ENCODE measurements at places on chromosomes 1 and 21.

GRCh38 chr1:201346337-201346939, 31.0 kb downstream of the TNNT2 start:
- H3K4me3 ChIP-seq = no peak overlapping the region
- no peak for DNase-seq
- H3K4me1 ChIP-seq = no peaks in the 10 kb centered on the region
- H3K36me3 ChIP-seq = no peaks in the 10 kb centered on the region

- no peak overlapping the region for H3K27ac ChIP-seq
- H3K36me3 ChIP-seq = no peaks in the 10 kb centered on the region
- no peak for DNase-seq
- H3K27me3 ChIP-seq = peaks cover 12% of the 10 kb centered on the region
These were observed 19.1 kb downstream of the SLC2A7 start for GRCh38 chr1:9006956-9007615.

- H3K4me3 ChIP-seq = no peak overlapping the region
- no peaks in the 10 kb centered on the region for H3K36me3 ChIP-seq
- no peaks in the 10 kb centered on the region for H3K4me1 ChIP-seq
- H3K27ac ChIP-seq = no peak overlapping the region
- no peak for DNase-seq
These were observed 111.4 kb upstream of the CDC42BPA start for GRCh38 chr1:227429447-227430359.

DNA sequence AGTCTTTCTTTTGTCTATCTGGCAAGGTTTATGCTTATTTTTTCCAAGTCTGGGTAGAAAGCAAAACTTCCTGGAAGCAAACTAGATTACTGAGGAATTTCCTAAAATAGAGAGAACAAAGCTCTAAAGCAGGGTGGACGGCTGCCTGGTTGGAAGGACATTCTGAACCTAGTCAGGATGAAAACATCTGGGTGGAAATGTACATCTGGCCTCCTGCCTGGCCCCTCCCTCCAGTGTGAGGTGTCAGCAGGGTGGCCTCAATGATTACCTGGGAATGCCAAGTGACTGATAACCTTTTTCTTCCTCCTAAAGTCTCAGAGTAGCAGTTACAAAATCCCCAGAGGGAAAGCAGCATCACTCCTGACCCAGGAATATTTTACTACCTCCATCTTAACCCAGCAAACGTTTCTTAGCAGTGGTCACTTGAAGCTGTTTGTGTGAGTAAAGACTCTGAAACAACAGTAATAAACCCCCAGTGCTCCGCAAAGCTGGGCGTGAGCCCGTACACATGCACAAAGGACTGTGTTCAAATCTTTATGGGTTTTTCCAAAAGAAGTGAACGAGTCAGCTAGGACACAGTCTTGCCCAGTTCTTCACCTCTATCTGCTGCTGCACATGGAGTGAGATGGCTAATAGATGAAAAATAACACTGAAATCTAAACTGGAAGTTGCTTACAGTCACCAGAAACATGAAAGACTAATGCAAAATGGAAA, 18.9 kb downstream of the ANGPTL7 start:
- H3K4me3 ChIP-seq = no peak overlapping the region
- H3K27me3 ChIP-seq = no peaks in the 10 kb centered on the region
- no peaks in the 10 kb centered on the region for H3K4me1 ChIP-seq
- peaks cover 29% of the 10 kb centered on the region for H3K36me3 ChIP-seq
- no peak for DNase-seq

DNA sequence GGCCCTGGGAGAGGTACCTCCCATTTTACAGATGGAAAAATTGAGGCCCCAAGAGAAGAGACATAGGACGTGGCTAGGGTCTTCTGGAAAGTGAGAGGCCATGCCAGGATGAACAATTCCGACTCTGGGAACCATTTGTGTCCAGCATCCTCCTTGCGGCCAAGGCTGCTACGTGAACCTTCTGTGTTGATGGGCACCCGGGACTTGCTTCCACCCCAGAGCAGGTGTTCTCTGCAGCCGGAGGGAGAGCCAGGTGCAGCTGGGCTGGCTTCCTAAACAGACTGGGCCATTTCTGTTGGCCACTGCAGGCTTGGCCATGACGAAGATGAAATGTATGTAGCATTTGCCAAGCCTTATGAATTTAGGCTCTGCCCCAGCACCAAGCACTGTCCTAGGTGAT, 118.9 kb downstream of the PRDM2 start:
- DNase-seq = no peak
- H3K27me3 ChIP-seq = no peaks in the 10 kb centered on the region
- H3K4me1 ChIP-seq = no peaks in the 10 kb centered on the region
- no peaks in the 10 kb centered on the region for H3K36me3 ChIP-seq

GRCh38 chr1:70486676-70487458, 75.8 kb downstream of the CTH start:
- H3K36me3 ChIP-seq = no peaks in the 10 kb centered on the region
- peaks cover 10% of the 10 kb centered on the region for H3K27me3 ChIP-seq
- no peak for DNase-seq
- H3K4me1 ChIP-seq = no peaks in the 10 kb centered on the region
- H3K4me3 ChIP-seq = no peak overlapping the region

GRCh38 chr1:99218999-99219398, 45.3 kb upstream of the PLPPR4 start:
- no peak overlapping the region for H3K4me3 ChIP-seq
- H3K4me1 ChIP-seq = no peaks in the 10 kb centered on the region
- DNase-seq = no peak
- no peaks in the 10 kb centered on the region for H3K36me3 ChIP-seq
- no peak overlapping the region for H3K27ac ChIP-seq
- H3K27me3 ChIP-seq = no peaks in the 10 kb centered on the region

DNA sequence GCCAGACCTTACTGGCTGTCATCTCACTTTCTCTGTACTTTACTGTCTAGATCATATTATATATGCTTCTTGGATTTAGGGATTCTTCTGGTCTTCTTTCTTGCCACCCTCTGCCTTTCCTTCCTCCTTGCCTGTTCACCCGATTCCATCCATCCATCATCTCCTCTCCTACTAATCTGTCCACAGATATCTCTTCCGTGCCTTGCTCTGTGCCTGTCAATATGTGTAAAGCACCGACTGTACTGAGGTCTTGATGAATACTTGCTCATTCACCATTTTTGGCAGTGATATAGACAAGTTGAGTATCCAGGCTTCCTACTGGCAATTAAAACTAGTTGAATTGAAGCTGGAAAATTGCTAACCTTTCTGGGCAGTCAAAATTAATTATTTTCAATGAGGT, 8.1 kb downstream of the FMN2 start:
- no peak overlapping the region for H3K4me3 ChIP-seq
- H3K4me1 ChIP-seq = no peaks in the 10 kb centered on the region
- no peak for DNase-seq
- no peaks in the 10 kb centered on the region for H3K36me3 ChIP-seq
- H3K27me3 ChIP-seq = peaks cover 28% of the 10 kb centered on the region
- no peak overlapping the region for H3K27ac ChIP-seq

- no peak for DNase-seq
- no peaks in the 10 kb centered on the region for H3K36me3 ChIP-seq
- H3K27ac ChIP-seq = no peak overlapping the region
- H3K4me1 ChIP-seq = no peaks in the 10 kb centered on the region
- peaks cover 19% of the 10 kb centered on the region for H3K27me3 ChIP-seq
- no peak overlapping the region for H3K4me3 ChIP-seq
These were observed 63.2 kb downstream of the PLEKHA6 start for GRCh38 chr1:204296431-204296988.
